ENCODE measurements at places on chromosomes 13 and 19.

GRCh38 chr19:2049741-2050348 lies 1.2 kb downstream of the MKNK2 start:
- no peak for DNase-seq

DNA sequence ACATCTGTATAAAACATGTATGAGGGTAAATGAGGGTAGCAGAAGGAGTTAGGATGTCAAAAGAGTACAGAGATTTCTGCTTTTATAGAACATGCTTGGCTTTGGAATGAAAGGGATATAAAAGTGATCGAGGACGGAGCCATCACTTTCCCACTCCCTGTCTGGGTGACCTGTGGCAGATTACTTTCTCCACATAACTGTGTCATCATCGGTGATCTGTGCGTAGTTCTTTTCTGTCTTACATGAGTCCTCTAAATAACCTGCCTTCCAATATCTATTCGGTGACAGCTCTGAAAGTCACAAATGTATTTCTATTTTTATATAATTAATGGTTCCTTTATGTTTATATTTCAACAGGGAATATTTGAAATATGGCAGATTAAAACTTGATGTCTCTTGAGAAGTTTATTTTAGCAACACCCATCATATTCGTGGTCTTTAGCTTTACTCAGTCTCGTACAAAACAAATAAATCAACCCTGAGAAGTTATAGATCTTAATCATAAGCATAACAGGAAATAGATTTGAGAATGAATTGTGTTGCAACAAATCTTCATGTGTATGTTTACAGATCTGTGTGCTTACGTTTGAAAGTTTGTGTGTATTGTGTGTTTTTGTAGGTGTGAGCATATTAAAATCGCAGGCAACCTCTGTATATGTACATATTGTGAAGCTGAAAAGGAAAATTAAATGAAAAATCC lies 1094.3 kb downstream of the EFNB2 start:
- DNase-seq = no peak

GRCh38 chr19:10642473-10643171 lies 11.5 kb upstream of the ILF3 start:
- no peak for DNase-seq

DNA sequence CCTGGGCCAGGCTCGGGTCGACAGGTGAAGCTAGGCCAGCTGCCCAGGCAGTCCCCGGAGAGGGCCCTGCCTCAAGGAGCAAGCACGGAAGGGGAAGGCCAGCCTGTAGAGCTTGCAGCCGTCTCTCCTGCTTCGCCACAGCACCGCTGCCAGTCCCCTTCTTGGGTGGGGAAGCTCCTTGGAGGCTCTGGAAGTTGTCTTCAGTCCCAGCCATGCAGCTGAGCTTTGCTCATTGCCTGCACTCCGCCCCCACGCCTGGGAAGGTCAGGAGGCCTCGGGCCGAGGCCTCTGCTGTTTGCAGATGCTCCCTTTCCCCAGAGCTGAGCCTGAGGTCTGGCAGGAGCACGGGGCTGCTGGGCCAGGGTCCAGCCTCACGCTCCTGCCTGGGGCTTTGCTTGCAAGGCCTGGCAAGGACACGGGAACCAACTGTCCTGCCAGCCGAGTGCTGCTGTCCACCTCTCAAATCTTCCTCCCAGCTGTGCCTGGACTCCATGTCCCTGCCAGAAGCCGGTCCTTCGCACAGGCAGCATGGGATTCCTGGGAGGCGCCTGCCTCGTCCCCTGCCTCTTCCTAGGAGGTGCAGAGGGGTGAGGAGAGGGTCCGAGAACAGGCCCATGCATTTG lies 13.3 kb downstream of the PLEKHF1 start:
- DNase-seq = no peak

DNA sequence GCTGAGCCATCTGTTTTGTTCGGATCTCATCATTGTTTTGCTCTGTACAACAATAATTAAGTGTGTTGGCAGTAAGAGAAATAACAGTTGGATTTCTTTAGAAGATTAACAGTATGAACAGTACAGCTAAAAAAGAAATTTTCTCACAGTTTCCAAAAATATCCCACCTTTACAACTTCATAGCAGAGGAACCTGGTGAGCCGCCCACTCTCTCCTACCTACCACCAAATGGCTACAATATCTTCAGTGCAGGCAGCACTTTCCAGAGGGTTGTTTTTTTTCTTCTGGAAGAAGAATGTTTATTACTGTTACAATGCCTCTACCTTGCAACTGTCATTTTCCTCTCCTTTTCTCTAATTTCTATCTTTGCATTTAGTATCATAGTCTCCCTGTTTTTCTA lies 1577.5 kb upstream of the PRR20A start:
- no peak for DNase-seq

- no peak for DNase-seq
Measured at GRCh38 chr13:82664183-82664582, 1218.1 kb downstream of the SLITRK1 start.

GRCh38 chr19:28885965-28886364 lies 327.0 kb downstream of the UQCRFS1 start:
- DNase-seq = no peak

DNA sequence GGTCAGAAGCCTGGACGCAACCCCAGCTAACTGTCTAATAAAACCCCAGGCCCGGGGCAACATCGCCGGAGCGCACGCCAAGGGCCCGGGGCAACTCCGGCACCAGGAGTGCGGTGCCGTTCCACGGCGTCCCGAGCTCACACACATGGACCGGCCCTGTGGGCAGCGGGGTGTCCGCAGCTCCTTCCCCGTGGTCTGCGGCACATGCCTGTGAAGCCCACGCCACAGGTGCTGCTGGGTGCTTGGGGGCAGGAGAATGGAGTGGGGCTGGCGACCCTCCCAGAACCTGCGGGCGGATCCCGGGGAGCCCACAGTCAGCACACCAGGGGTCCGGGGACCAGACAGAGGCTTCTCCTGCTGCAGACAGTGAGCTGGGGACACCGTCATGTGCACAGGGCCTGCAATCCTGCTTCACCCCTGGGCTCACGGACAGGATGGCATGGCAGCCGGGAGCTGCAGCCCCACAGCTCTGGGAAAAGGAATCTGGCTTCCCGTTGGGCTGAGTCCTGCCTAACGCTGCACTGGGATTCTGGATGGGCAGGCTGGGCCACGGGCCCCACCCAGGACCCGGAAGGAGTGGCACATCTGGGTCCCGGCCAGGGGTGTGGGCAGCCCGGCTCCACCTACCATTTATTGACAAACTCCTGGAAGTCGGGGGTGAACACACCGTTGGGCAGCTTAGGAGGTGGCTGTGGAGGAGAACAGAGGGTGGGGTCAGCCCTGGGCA lies 28.2 kb upstream of the ZBTB7A start:
- no peak for DNase-seq

DNA sequence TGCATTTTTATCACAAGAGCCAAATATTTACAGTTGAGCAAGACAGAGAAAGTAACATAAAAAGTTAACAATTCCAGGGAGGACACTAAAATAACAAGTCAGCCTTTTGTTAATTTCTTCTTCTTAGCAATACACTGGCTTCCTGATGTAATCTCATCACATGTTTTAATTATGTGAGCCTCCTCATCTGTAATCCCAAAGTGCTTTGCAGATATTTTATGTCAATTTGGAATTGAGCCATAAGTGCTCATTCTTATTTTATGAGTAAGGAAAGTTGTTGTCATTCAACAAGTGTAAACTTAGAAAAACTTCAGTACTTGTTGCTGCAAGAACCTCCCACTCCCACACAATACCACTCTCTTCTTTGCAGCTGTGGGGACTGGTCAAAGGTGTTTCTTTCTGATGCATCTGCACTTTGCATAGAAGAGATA lies 223.6 kb downstream of the GPC6 start:
- DNase-seq = no peak

DNA sequence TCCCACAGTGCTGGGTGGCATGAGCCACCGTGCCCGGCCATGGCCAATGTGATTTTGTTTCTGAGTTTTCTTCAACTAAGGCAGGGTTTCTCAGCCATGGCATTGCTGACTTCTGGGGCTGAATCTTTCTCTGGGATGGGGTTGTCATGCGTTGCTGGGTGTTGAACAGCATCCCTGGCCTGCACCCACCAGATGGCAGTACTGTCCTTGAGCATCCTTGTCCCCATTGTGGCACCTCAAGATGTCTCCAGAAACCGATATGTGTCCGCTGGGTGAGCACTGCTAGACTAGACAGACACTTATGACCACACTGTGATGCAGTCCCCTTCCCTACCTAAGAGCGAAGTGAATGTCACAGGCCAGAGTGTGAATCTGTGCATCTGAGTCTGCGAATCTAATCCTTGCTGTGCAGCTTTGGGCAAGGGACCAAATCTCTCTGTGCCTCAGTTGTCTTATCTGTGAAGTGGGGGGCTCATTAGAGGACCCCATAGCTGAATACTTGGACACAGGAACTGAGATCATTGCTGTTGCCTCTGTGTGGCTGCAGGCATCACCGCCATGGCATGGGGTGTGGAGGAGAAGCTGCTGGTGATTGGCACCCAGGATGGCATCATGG lies 50.3 kb upstream of the SIN3B start:
- DNase-seq = no peak
